ENCODE measurements at places on chromosomes 7 and 10.

DNA sequence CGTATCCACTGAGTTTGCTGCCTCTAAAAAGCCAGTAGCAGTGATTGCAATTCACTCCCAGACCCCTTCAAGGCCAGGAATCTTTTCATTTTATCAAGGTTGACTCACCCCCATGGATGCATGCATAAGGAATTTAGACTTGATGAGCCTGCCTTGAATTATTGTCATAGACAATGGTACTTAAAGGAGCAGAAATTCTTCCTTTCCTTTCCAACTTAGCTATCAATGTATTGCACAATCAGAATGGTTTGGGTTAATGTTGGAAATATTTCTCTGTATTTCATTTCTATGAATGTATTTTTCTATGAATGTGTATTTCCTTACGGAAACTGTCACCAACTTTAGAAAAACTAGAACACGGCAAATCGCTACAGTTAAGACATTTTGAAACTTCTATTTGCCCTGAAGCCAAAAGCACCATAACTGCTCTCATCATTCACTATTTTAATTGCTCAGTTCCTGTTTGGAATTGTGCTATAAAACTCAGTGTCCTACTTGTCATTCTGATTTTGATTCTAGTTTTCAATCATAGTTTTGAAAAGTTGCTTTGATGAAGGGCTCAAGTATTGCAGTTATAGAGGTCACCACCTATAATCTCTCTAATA is 355.7 kb upstream of the AKR1E2 start:
- no peak for DNase-seq

- DNase-seq, result no peak
These were observed 231.4 kb downstream of the BUB3 start for GRCh38 chr10:123385508-123386080.

- no peak for DNase-seq
These were observed 104.1 kb downstream of the EVX1 start for GRCh38 chr7:27346531-27347275.

DNA sequence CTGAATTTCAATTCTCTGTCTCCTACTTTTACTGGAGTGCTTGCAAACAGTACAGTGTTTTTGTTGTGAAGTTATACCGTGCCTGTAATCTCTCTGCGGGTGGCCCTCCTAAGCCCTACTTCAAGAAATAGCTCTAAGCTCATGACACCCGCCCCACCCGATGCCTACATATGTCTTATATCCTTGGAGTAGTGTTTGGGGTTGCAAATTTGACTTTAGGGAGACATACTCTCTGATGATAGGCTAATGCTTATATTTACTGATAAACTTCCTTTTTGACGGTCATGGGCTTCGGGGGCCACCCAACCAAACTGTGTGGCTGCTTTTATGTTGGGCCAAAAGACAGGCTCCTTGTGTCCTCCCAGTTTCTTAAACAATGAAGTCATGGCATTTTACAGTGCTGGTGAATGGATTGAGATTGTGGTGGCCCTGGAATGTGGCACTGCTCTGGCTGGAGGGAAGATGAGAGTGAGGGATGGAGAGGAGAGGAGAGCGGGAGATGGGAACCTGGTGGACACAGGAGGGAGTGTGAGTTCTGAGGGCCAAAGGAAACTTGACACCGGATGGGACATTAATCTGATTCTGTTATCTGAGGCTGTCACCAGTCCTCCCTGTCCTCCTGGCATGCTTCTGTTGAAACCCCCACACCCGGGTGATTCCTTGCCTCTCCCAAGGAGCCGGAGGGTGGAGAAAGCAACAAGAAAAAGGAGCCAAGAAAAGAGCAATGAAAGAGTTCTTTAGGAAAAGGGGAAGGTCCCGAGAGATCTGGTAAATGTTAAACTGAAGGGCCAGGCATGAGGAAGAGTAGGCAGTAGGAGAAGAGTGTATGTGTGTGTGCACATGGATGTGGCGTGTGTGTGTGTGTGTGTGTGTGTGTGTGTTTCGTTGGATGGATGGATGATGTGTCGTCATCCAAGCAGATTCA is 113.3 kb downstream of the TCF7L2 start:
- no peak for DNase-seq

GRCh38 chr7:150978126-150978789 is at the start of gene KCNH2:
Gene KCNH2, minus strand, starts transcription at chr7:150978321. Its CDS starts 408 bp downstream, at chr7:150977913.
- DNase-seq, result no peak

All from bone marrow (tissue), 2 donors.